ENCODE measurements at places on chromosomes 5 and 9.
A peak's percentile ranks its signal among the peaks of the same experiment; 100 is the strongest.

DNA sequence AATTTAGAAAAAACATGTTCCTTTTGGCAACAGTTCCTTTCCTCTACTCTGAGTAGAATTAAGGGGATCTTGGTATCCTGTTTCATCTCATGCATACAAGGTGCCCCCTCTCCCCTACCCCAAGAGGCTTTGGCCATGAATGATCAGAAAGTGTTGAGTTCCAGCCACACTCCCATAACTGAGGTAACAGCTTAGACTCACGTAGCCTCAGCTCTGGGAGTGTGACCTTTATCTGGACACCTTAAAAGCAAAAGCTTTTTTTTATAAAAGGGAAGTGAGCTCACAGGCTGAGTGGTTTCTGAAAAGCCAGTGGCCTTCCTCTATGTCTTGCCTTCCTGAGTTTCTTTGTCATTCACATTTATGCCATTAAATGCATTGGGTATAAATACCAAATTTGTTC lies 900 bp upstream of the HAVCR2 start:
- no peak for DNase-seq

DNA sequence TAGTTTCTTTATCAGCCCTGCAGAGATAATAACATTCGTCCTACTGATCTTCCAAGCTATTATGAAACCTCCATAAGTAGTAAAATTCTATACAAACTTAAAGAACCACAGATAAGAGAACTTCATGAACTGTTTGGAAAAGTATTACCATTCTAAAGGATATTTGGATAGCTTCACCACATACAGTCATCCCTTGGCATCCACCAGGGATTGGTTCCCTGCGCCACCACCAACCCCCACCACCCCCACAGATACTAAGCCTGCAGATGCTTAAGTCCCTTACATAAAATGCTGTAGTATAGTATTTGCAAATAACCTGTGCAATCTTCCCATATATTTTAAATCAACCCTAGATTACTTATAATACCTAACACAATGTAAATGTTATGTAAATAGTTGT lies 61.4 kb upstream of the SHISAL2B start:
- DNase-seq = no peak

DNA sequence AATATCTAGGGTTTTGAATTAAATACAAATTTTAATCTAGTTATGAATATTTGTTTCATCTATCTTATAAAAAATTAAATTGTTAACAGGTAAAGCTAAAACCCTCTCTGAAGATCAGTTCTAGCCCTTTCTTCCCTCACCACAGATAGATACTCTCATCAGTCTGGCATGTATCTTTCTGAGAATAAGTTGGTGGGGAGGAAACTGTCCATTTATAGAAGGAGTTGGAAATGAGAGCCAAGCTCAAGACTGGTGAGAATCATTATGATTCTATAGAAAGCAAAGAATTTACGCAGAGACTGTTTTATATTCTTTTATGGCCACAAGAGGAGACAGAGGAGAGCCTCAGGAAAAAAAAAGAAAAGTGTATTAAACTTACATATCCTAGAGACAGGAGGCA lies 59.0 kb downstream of the STARD4 start:
- no peak for DNase-seq

- no peak for DNase-seq
These were observed 152.7 kb downstream of the ADCY2 start for GRCh38 chr5:7548596-7548995.

- DNase-seq = no peak
These were observed 232.3 kb downstream of the GAS1 start for GRCh38 chr9:86714999-86715398.

DNA sequence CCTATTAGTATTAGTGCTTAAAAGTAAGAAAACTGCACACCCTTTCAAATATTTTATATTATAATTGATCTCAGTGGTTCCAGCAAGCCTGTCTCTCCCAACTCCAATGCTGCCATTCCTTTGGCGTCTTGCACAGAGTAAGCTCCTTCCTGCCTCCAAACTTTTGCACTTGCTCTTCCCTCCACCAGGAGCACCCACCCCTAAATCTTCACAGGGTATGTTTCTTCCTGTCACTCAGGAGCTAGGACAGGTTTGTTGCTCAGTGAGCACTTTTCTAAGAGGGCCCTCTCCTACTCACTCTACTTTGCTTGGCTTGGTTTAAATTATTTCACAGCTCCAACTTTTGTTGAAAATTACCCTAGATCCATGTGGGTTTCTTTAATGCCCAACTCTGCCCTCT lies 189.1 kb upstream of the ADRA1B start:
- DNase-seq = no peak

- DNase-seq = no peak
These were observed 5.5 kb downstream of the C5orf15 start for GRCh38 chr5:133962801-133963476.

- DNase-seq = no peak
These were observed 23.1 kb upstream of the CFAP157 start for GRCh38 chr9:127683723-127684122.

- no peak for DNase-seq
These were observed 49.3 kb upstream of the GNA14 start for GRCh38 chr9:77697238-77697984.

- DNase-seq = no peak
These were observed 24.1 kb upstream of the GNPDA1 start for GRCh38 chr5:142036918-142037317.

- DNase-seq = no peak
These were observed 206.0 kb downstream of the ARRDC3 start for GRCh38 chr5:91177085-91177484.

DNA sequence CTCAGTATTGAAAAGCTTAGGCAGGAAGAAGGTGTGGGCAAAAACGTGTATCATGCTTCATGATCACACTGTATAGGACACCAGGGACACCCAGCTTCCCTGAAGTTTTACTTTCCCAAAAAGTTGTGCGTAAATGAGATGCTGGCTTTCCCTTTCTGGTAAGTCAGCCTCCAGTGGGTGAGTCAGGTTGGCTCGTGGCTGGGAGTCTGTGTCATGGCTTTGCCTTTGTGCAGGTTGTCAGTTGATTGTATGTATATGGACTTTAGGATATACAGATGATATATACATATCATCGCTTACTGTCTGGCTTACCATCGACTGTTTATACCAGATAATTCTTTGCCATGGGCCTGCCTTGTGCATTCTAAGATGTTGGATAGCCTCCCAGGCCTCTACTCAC lies 34.2 kb downstream of the ADRB2 start:
- no peak for DNase-seq

- peak; percentile 43 for DNase-seq
These were observed 41.4 kb upstream of the CLPTM1L start for GRCh38 chr5:1386274-1386717.

DNA sequence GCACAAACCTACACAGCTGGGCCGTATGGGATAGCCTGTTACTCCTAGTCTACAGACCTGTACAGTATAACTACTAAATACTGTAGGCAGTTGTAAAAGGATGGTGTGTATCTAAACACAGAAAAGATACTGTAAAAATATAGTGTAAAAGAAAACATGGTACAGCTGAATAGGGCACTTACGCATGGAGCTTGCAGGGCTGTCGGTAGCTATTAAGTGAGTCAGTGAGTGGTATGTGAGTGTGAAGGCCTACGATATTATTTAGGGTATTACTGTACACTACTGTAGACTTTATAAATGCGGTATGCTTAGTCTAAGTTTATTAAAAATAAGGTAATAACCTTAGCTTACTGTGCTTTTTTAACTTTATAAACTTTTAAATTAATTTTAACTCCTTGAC lies 1.2 kb downstream of the ZCCHC9 start:
- DNase-seq = no peak

DNA sequence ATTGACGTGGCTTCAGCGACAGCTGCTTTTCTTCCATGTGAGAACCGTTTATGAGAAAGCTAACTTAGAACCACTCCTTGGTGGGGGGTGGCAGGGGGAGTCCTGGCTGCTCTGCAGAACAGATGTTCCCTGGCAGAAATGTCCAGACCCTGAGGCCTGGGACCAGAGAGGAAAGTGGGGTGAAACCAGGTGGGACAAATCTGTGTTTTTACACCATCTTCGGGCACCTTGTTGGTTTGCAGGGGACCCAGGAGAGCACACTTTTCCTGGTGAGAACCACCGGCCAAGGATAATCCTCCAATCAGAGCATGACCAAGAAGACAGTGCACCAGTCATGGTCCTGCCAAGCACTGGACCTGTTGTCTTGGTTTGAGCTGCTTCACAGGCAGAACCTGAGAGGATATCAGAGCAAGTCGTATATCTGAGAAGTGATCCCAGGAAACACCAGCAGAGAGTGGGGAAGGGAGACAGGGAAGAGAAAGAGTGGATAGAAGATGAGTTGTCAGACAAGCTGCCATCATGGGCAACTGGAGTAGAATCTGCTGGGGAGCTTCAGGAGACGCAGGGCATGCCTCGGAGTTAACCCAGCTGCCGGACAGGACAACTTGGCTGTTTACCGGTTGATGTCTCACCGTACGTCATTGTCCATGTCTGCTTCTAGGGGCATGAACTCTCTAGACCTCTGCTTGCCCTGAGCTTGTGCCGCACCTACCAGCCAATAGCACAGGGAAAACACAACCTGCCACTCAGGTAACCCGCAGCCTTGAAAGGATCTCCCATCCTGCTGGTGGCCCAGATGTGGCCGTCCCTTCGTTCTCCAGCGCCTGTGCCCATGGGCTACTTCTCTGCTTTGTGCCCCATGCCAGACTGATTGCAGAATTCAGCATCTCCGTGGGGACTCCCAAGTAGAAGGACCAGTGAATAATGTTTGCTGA lies 178.4 kb upstream of the MVB12B start:
- DNase-seq = no peak

DNA sequence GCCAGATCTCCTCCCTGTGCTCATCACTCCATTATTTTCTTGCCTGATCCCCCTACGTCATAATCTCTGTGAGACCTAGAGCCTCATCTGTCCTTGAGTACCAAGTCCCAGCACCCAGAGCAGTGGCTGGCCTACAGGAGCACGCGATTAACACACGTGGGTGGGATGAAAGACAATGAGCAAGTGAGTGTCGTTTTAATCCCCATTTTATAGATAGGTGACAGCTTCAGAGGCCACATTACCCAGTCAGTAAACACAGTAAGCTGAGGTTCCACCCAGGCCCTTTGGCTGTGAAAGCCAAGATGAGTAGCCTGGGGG lies 17.3 kb downstream of the TRUB2 start:
- DNase-seq = no peak

DNA sequence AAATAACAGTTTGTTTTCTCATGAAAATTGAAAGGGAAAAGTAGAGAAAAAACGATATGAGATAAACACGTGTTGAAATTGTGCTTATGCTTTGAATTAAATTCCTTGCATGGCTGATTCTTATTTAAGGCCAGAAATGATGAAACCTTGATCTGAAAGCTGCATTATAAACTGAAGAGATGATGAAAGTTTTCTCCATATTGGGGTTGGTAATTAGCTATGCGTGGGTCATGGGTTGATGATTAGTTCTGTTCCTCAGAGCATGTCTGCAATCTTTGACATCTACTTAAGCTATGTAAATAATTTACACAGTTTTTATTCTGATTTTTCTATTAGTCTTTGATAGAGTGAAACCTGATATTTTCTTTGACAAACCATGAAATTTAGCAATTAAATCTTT lies 264.1 kb downstream of the CD180 start:
- no peak for DNase-seq

GRCh38 chr9:113886466-113886865 lies 10.4 kb downstream of the ZNF618 start:
- no peak for DNase-seq

- DNase-seq = no peak
These were observed 119.8 kb downstream of the SSBP2 start for GRCh38 chr5:81631124-81631523.

DNA sequence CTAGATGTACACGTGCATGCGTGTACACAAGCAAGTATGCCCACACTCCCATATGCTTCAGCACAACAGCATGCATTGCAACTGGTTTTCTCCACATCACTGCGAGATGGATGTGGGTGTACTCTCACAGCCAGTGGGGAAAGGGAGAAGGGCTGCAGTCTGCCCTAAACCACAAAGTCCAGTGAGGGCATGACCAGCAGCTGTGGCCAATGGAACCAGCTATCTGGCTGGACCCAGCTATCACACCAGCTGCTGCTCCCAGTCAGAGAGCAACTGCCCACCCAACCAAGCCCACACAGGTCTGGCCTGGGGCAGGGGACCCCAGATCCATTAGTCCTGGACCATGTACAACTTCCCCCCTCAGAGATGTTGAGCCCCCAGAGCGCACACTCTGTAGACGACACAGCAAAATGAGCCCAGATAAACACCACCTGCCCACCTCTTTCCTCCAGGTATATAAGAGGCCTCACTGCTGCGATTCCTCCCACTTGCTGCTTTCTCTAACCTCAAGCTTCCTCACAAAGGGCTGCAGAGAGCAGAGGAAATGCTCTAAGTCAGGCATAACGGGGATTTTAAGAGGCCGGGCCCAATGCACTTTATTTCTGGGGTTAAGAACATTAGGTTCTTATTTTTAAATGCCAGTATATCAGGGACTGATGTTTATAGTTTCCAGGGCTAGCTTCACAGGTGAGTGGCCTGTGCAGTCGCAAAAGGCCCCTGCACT lies 39.0 kb downstream of the SHB start:
- DNase-seq = no peak

DNA sequence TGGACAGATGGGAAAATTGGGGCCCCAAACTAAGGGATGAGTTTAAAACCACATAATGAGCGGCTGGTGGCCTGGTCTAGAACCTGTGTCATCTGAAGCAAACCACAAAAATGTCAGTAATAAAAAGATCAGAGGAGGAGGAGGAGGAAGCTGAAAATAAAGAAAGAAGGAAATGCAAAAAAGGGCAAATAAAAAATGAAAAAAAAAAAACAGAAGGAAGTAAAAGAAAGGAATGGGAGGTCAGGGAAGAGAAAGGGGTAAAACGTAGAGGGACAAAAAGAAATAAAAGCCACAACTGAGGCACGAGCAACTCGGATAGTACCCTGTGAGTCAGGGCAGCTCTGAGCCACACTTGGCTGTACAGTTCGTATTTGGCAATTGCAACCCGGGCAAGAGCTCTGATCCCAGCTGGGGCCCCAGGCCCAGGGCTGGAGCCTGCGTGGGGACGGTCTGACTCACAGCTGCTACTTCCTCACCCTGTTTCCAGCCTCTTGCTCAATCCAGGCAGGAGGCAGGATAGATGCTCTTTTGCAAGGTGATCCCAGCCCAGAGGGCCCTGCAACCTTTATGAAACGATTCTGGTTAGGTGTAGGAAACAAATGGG lies 137.9 kb upstream of the TRIM32 start:
- no peak for DNase-seq

GRCh38 chr9:749716-750115 lies 91.8 kb upstream of the DMRT1 start:
- no peak for DNase-seq

GRCh38 chr9:95584176-95584575 lies 67.4 kb upstream of the PTCH1 start:
- DNase-seq = no peak

DNA sequence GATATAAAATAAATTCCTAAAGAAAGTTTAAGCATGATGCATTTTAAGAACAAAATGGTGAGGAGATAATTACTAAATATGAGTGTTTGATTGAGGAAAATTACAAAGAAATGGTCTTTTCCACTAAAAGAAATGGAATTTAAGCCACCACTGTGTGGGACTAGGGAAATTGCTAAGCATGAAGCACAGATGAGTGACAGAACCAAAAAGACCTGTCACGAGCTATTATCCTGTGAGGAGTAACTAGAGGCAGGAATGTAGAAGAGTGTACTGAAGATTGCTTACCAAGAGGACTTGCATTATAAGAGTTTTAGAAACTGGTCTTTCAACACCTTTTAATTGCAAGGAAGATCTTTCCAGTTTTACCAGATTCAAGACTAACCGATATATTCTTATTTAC lies 193.6 kb upstream of the PRR16 start:
- DNase-seq = no peak

GRCh38 chr9:83662933-83663332 lies 40.0 kb downstream of the IDNK start:
- no peak for DNase-seq

GRCh38 chr5:127926974-127927373 lies 156.6 kb upstream of the SLC12A2 start:
- no peak for DNase-seq
